ENCODE measurements at places on chromosomes 11 and 22.
A peak's percentile ranks its signal among the peaks of the same experiment; 100 is the strongest.

GRCh38 chr11:121595717-121596161, 143.0 kb upstream of the SORL1-AS1 start:
- no peak for DNase-seq

DNA sequence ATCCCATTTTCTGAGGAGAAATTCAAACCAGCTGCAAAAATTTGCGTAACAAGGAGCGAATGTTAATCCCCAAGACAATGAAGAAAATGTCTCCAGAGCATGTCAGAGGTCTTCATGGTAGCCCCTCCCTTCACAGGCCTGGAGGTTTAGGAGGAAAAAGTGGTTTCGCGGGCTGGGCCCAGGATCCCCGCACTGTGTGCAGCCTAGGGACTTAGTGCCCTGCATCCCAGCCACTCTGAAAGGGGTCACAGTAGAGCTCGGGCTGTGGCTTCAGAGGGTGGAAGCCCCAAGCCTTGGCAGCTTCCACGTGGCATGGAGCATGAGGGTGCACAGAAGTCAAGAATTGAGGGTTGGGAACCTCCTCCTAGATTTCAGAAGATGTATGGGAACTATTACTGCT, 87.4 kb downstream of the BRD1 start:
- no peak for DNase-seq

DNA sequence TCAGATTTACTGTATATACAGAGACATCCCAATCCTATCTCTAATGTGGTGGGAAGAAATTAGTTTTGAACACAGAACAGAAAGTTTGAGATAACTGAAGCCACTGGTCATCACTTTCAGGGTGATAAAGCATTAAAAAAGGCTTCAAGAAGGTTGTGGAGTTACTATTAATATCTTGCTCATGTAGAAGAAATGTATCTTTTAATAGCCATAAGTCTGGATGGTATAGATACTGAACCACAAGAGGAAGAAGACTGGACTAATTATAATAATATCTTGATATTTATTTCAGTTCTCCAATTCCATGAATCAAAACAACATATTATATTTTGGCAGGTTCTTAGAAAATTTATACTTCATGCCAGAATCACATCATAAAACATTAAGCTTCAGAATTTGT, 137.1 kb downstream of the TMEM135 start:
- no peak for DNase-seq

DNA sequence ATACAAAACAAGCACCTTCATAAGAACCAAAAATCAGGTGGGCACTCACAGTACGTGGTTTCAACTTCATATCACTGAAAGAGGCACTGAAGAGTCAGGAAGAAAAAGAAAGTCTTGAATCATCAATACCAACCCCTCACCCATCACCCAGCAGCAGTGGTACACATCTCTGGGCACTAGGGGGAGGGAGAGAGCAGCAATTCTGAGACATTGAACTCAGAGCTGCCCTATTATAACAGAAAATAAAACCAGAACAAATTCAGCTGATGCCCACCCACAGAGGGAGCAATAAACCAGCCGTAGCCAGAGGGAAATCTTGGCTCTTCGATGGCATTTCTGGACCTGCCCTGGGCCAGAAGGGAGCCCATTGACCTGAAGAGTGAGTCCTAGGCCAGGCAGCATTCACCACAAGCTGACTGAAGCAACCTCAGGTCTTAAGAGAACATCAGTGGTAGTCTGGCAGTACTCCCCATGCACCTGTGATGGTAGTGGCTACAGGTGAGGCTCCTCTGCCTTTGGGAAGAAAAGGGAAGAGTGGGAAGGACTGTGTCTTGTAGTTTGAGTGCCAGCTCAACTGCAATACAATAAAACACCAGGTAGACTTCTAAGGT, 42.2 kb upstream of the FAM181B start:
- no peak for DNase-seq

DNA sequence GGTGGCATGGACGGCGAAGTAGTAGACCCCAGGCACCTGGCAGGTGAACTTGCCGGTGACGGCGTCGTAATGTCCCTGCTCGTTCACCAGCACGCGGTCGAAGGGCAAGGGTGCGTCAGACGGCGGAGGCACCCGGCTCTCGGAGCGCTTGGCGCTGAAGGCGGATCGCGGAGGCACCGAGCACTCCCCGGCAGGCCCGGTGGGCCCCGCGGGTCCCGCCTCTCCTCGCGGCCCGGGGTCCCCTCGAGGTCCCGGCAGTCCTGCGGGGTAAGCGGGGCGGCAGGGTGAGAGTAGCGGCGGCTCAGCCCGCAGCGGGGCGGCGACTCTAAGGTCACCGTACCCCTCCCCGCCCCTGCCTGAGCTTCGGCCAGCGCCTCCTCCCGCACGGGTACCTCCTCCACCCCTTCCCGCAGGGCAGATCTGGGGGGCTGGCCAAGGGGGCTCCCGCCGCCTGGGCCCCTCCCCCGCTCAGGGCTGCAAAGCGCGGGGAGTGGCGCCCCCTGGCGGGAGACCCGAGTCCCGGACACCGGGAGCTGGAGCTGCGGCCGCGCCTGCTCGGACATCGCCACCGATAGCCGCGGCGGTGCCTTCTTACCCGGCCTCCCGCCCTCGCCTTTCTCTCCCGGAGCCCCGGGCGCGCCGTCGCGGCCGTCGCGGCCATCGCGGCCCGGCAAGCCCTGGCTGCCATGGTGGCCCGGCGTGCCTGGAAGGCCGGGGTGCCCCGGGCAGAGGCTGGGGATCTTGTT, 921 bp downstream of the C1QTNF5 start:
- DNase-seq, result peak; percentile 78

DNA sequence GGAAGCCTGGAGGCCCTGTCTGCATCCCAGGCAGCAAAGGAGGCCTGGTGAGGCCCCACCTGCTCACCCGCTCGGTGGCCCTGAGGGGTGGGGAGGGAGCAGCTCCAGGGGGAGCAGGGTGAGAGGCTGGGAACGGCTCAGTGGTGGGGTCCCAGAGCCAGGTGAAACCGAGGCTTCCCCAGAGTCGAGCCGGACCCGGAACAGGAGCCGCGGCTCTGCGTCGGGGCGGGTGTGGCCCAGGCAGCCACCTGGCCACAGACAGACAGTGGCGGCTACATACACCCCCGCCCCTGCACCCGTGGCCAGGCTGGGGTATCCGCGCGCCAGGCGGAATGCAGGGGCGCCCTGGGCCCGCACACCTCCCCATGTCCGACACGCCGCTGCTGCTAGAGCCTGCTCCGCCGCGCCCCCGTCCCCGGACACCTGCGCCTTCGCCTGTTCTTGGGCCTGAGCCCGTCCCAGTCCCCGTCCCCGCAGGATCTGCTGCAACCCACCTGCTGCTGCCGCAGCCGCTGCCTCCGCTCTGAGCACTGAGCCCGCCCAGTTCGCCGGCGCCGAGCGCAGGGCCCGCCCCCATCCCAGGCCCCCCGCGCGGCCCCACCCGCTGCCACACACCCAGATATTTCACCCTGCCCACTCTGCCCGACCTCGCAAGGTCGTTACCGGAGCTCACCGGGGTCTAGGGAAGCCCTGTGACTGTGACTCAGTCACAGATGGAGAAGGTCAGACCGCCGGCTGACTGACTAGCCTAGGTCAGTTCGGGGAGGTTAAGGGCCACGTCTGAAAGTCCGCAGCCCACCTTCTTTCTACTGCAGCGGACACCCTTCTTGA, at the start of gene SLC7A4:
SLC7A4 (minus strand) TSS at position 525 of the 831 bp plus-strand sequence. CDS start 749 bp downstream, outside the sequence.
- no peak for DNase-seq

DNA sequence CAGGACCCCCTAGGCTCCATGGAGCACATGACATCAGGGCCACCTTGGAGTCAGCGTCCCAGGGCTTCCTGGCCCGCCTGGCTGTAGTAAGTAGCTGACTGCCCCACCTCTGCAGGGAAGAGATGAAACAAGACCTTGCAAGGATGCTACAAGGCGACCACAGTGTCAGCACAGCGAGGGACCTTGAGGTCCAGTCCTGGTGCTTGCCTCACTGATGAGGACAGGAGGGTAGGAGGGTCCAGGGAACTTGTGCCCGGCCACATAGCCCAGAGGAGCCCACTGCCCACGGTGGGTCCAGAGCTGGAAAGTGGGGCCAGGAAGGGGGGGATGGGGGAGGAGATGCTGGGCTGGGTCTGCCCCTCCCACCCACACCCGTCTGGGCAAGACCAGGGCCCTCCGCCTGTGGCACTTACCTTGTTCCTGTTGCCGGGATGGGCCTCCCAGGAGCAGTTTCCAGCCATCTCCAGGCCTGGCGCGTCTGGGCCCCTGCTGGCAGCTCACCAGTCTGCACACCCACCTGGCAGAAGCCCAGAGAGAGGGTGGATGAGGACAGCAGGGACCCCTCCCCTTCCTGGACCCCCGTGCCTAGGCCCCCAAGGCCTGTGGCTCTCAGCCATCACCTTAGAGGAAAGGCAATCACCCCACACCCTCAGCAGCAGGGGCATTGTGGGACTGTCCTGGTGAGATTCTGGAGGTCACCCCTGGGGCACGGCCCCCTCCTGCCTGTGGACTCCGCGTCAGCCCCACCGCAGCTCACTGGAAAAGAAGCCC, 3.4 kb downstream of the MRGPRF start:
- DNase-seq, result peak; percentile 71

GRCh38 chr11:102476812-102477211, 24.2 kb upstream of the TMEM123 start:
- no peak for DNase-seq

DNA sequence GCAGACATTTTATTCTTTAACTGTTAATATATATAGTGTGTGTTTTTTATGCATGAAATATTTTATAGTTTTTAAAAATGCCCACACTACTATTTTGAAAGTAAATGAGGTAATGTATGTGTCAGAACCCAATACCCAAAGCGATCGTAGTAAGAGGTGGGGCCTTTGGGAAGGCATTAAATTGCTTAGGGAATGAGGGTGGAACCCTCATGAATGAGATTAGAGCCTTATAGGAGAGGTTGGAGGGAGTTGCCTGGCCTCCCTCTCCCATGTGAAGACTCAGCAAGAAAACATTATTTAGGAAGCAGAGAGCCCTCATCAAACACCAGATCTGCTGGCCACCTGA, 11.1 kb downstream of the KLHL35 start:
- DNase-seq, result no peak

- no peak for DNase-seq
Observed at GRCh38 chr11:18312012-18312411, 9.9 kb downstream of the HPS5 start.

DNA sequence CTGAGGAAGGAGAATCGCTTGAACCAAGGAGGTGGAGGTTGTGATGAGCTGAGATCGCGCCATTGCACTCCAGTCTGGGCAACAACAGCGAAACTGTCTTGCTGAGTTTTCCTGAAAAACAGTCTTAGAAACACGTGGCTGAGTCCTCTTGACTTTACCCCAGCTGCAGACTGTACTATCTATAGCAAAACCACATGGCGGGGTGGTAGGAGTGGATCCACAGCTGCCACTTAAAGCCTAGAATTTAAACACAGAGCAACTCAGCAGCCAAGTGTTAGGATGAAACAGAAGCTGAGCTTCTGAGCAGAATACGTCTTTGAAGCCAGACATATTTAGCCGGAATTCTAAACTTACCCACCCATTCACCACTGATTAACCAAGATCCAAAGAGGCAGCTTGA, 14.1 kb downstream of the PATZ1 start:
- DNase-seq, result no peak

DNA sequence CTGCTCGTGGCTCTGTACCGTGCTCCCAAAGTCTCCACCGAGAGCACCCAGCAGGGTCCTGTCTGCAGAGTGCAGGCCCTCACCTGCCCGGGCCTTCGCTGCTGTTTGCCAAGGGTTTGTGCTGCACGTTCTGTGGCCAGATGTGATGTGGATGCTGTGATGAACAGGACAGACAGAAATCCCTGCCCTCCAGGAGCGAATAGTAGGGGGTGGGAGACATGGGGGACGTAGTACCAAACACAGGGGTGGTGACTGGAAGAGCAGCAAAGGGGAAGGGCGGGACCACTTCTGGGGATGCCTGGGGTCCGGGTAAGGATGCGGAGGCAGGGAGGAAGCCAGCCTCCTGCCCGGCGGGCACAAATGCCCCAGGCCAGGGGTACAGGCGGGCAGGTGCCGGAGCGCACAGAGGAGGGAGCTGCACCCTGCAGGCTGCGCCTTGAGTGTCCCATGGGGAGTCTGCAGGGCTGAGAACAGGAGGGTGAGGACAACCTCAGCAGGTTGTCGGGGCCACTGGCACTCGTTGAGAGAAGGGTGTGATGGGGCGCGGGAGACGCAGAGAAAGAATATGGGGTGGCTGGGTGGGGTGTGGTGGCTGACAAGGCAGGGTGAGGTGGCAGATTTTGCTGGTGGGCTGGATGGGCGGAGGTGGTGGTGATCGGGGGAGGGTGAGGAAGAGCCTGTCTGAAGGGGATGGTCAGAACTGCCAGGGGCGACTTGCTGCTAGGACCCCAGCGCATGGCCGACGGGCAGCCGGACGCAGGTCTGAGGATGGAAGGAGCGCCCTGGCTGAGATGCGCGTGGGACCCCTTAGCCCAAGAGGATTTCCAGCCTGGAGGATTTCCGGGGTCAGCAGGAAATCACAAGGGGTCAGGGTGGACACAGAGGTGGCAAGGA, 16.3 kb upstream of the CTSD start:
- DNase-seq, result peak; percentile 56
